Activated naive CD4-positive, alpha-beta T cell treated with anti-CD3 and anti-CD28 coated beads, Interleukin-2, amount 10 ng/mL, durations not matched to agents 7 days and 5 days (primary cell): ENCODE measurements at places on chromosomes 7 and 10.
A peak's percentile ranks its signal among the peaks of the same experiment; 100 is the strongest.

GRCh38 chr7:43569424-43569823 is 13.5 kb upstream of the STK17A start:
- no peak for DNase-seq

DNA sequence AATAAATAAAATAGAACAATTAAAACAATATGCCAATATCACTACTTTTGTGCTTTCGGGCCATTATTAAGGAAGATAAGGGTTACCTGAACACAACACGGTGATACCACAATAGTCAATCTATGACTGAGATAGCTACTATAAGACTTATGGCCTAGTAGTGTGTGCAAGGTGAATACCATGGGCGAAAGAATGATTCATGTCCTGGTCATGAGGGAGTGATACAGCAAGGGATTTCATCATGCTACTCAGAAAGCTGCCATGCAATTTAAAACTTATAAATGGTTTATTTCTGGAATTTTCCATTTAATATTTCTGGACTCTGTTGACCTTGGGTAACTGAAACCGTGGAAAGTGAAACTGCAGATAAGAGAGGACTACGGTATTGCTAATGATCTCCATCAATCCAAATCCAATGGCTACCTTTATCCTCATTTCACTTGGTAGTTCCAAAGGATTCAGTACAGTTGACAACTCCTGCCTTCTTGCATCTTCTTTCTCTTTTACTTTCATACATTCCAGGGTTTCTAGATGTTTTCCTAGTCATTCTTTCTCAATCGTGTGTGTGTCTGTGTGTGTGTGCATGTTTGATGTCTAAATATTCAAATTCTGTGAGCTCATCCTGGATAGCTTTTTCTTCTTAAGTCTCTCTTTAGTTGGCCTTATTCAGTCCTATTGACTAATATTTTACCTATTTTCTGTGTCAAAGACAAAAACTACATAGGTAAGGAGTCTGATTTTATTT is 100.5 kb upstream of the MAGI2 start:
- DNase-seq = no peak

DNA sequence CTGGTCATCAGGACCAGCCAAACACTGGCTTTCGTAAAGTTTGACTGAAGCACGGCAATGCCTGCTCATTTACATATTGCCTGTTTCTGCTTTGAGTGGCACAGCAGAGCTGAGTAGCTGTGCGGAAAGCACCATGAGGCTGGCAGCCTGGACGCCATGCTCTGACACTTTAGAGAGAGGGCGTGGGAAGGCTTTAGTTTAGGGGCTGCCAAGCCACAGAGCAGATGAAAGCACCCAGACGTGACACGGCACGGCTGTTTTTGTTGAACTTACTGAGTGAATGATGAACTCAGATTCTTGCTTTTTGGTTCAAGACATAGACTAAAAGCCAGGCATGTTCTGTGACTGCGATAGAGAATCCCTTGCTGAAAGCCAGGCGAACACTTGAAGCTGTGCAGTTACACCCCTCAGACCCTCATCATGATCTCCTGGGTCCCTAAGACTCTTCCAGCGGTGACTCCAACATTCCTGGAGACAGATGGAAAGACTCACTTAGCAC is 182.1 kb downstream of the ZMYND11 start:
- no peak for DNase-seq

- no peak for DNase-seq
Measured at GRCh38 chr10:129323879-129324278, 143.2 kb upstream of the MGMT start.

- DNase-seq = no peak
Measured at GRCh38 chr7:30159163-30159562, 24.4 kb downstream of the MTURN start.

GRCh38 chr7:50863053-50863452 is 80.4 kb upstream of the GRB10 start:
- no peak for DNase-seq

- DNase-seq = no peak
Measured at GRCh38 chr7:91780521-91780920, 100.0 kb downstream of the MTERF1 start.

DNA sequence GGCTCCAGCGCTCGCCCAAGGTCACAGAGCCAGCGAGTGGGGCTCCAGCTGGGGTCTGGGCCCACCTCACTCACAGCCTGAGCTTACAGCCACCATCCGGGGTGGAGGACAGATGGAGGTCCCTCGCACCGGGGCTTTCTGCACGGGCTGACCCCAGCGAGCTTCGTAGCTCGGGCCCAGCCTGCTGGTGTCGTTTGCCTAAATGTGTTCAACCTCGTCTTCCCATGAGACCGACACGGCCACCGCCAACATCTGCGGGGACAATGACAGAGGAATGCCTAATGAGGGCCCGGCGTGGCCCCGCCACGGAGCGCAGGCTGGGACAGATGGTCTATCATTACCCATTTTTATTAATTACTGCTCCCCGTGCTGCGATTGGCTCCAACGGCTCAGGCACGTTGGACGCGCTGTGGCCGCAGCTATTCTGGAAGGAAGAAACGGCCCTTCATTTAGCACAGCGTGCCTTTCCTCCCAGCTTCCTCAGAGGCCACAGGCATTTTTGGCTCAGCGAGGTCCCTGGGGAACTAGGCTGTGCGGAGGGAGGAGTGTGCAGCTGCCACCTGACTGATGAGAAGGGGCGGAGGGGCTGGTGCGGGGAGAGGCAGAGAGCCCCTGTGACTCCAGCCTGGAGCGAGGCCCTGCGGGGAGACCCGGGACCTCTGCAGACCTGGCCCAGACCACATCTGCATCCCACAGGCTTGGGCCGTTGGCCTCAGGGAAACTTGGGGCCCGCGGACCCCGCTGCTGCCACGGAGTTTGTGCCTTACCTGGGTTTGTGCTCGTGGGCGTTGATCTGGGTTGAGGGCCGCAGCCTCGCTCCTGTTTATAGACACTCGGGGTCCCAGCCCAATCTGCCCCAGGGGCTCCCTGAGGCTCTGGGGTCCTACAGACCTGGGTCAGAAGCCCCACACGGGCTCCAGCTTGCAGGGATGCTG is 22.9 kb upstream of the ELFN1 start:
- DNase-seq = no peak

DNA sequence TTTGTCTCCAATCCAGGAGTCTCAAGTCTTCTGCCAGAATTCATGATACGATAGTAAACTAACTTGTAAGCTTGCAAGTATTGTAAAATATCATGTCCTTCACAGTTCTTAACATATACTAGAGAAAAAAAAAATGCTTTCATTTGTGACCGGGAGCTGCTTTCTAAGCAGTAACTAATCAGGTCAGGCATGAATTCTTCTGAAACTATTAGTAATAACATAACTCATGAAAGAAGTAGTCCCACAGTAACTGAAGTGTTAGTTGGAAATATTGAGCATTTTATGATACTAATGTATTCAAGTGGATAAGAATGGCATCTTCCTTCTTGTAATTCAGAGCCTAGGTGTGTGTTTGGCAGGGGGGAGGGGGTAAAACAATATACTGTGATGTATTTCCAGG is 665.6 kb downstream of the DNAJB9 start:
- DNase-seq = no peak

- DNase-seq = peak; percentile 78
Measured at GRCh38 chr7:128387216-128388144, 22.3 kb downstream of the IMPDH1 start.

GRCh38 chr7:44974549-44974948 is 4.3 kb downstream of the MYO1G start:
- no peak for DNase-seq

GRCh38 chr10:100824886-100825285 is 79.5 kb downstream of the PAX2 start:
- DNase-seq = no peak

GRCh38 chr10:4519658-4520402 is 306.2 kb upstream of the AKR1E2 start:
- DNase-seq = no peak

DNA sequence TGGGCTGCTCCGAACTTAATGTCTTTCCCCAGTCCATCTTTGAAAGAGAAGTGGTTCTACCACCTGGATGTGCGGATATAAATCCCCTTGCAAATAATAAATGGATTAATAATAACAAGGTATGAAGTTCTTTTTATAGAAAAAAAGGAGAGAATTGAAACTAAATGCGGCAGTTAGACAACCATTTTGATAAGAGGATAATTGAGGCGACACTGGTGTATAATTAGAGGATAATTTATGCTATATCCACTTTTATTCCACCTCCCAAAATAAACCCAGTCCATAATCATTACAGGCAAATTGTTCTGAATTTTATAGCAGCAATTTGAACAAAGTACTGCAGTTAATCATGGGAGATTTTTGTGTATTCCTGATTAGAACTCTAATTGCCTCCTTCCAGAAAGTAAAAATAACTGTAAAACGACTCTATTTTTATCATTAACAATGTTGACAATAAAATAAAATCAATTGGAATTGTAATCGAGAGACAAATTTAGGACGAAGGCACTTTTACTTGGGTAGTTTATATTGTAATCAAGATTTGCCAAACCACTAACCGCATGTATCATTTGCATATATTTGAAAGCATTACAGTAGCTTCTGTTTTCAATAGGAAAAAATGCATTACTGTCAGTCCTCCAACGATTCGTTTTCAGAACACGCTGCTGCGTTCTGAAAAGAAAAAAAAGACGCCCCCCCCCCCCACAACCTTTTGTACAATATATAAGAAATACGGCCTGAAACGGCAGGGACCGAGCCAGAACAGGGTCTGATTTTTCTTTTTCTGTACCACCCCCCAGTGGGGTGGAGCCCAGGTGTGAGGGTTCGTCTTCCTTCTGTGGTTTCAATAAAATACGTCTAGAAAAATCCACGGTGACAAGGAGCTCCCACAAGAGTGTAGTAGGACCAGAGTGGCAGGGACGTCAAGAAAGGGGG is 838 bp upstream of the DLX6 start:
- DNase-seq = no peak

DNA sequence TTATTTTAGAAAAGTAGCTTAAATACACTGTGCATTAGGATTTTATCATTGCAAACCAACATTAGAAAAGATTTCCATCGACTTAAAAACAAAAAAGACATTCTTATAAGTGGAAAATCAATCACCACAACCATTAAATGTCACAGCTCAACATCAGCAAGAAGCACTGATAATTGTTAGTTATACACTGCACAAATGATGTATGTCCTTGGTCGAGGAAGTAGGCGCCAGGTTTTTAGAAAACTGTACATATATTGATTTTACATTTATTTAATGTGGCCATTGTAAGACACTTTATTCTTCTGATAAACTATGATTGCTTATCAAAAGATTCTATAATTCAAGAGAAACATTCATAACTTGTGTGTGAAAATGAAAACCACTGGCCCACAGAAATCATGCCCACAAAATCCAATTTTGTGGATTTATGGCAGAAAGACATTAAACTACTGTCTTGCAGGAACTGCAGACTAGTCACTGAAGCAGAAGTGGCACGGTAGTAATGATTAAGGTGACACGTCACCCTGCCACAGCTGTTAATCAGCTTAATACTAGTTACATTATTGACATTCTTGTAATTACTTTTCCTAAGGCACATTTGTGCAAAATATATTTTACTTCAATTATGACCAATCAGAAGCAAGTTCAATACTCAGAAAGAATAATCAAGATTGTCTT is 79.4 kb downstream of the VPS41 start:
- no peak for DNase-seq

- no peak for DNase-seq
Measured at GRCh38 chr7:101598986-101599771, 29.9 kb downstream of the MYL10 start.

DNA sequence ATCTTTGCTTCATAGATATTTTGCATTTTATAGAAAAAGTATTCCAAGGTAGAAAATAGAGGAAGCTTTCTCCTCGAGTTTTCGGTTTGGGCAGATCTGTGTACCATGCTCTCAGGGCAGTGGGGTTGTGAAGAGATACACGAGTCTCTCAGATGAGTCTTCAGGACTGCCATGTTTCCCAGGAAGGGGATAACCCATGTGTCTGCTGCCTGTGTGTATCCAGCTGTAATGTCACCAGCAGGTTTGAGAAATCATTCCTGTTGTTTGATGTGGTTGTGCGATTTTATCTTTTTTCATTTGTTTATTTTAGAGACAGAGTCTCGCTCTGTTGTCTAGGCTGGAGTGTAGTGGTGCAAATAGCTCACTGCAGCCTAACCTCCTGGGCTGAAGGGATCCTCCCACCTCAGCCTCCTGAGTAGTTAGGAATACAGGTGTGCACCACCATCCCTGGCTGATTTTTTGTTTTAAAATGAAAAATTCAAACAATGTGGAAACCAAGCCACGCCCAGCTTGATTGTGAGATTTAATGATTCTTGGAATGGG is 48.9 kb downstream of the SNX10 start:
- no peak for DNase-seq

DNA sequence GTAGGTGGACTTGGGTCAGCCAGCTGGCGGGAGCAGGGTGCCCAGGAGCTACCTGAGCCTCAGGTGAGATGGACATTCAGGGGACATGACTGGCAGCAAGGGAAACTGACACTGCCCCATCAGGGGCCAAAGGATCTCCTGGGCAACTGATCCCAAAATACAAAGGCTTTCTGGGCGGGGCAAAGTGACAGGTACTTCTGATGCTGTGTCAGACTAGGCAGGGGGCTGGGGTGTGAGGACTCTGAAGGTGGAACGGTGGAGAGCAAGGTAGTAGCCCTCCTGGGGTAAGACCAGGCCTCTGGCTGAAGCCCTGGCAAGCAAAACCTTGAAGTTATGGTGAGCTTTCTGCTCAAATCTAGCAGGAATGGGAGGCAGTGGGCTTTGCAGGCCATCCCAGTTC is 4.4 kb downstream of the OPN4 start:
- DNase-seq = no peak

GRCh38 chr10:21458126-21458871 is 67.2 kb downstream of the SKIDA1 start:
- no peak for DNase-seq

DNA sequence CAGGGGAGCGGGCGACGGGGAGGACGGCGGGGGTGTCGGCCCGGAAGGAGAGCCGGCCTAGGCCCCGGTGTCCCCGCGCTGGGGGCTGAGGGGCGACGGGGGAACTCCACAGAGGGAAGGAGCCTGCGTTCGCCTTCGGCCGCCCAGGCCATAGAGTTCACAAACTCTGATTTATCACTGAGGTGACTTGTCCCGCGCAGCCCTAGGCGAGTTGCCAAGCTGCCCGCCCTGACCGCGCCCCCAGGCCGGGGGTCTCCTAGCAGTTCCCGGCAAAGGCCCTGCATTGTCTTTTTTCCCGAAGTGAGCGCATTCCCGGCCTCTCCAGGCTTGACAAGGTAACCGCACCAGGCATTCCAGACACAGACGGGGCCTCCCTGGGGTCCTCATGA is 2.9 kb upstream of the NKX6-2 start:
- no peak for DNase-seq

- DNase-seq = no peak
Measured at GRCh38 chr10:44334621-44335184, 50.2 kb downstream of the CXCL12 start.

- no peak for DNase-seq
Measured at GRCh38 chr10:88092973-88093372, 229.5 kb downstream of the PTEN start.

- no peak for DNase-seq
Measured at GRCh38 chr10:104589431-104589830, 51.7 kb upstream of the SORCS3 start.

GRCh38 chr10:118541718-118542117 is 53.7 kb downstream of the PRLHR start:
- no peak for DNase-seq

GRCh38 chr10:128530301-128530700 is 404.1 kb upstream of the MKI67 start:
- no peak for DNase-seq

- no peak for DNase-seq
Measured at GRCh38 chr10:22501413-22501812, 156.1 kb downstream of the SPAG6 start.
